ENCODE measurements at places on chromosomes 5 and 9.

GRCh38 chr9:20398536-20399338 is 223.6 kb downstream of the MLLT3 start:
- no peak for DNase-seq

DNA sequence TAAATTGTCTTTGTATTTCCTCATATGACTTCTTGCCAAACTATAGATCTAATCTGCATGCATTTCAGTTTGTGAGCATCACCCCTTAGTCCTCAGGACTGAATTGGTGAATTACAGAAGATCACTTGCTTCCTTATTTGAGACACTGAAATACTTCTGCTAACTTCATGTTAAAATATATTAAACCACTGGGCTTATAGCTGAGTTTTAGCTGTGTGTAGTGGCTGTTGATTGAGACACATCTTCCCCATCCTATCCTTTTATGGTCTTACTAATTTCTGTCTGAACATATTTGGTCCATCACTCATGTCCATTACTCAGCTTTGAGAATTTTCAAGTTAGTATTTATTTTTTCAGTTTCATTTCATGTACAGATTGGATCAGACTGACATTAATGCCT is 295.9 kb downstream of the PSAT1 start:
- DNase-seq: no peak

- no peak for DNase-seq
Measured at GRCh38 chr5:138349852-138350562, 2.5 kb upstream of the KDM3B start.

- no peak for DNase-seq
Measured at GRCh38 chr5:137073189-137073588, 425.9 kb downstream of the SPOCK1 start.

DNA sequence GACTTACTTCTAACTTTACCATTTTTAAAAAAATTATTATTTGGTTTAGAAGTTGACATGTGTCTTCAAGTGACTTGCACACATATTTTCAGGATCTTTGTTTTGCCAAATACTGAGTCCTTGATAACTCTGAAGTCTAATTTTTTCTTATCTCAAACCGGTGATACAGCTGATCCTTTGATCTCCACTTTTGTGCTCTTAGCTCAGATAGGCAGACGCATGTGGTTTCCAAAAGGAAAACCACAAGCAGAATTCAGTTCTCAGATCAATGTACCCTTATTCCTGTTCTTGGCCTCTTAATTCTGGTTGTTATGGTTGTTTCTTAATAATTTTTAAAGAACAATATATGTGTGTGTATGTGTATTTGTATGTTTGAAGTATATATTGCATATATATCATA is 238.3 kb upstream of the EDIL3 start:
- no peak for DNase-seq

DNA sequence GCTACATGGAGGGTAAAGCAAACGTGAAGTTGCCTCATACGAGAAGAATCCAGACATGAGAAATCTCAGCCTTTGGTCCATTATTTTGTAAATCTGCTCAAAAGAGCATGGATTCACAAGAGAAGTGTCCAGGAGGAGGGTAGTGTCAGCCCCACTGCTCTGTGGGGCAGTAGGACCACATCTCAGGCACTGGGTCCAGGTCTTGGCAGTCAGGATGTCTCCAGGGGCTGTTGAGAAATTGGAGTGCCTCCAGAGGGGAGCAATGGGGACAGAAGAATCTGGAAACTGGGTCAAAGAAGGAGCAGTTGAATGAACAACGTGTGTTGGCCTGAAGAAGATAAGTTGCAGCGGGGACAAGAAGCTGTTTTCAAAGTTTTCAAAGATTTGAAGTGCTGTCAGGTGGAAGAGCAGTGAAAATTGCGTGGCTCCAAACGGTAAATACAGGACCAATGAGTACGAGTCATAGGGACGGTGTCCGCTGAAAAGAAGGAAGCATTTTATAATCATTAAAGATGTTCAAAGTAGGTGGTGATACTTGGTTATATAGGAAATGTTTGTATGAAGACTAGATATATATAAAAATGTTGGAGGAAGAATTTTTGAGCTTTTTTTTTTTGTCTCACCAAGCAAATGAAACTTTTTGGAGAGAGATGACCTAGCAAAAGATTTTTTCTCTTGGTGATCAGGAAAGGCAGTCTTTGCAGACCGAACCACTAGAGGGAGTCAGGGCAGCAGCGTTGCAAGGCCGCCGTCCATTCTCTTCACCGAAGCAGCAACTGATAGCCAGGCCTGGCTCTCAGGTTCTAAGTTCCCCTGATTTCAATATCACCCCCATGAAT is 57.1 kb upstream of the ZBED3 start:
- no peak for DNase-seq

DNA sequence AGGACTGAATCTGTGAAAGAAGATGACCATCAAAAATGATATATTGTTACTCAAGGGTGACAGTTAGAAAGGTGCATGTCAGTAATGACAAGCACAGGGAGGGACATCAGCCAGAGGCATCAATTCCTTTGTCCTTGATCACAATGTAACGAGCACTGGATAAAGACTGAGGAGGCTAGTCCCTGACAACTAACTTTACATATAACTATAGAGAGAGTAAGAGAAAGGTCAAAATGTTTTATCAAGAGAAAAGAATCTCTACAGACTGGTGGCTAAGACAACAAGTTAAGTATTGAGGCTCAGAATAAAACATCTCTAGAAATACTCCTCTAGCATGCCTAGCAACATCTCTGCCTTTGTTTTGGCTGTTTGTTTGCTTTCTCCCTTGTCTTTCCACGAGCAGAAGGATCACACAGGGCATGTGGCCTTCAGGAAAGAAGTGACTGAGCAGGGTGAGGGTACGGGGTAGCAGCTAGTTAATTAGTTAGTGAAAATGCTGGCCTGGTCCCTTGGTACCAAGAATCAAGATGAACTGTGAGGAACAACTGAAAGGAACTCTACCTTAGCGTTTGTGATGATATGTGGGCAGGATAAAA is 724.1 kb upstream of the MEF2C start:
- no peak for DNase-seq

DNA sequence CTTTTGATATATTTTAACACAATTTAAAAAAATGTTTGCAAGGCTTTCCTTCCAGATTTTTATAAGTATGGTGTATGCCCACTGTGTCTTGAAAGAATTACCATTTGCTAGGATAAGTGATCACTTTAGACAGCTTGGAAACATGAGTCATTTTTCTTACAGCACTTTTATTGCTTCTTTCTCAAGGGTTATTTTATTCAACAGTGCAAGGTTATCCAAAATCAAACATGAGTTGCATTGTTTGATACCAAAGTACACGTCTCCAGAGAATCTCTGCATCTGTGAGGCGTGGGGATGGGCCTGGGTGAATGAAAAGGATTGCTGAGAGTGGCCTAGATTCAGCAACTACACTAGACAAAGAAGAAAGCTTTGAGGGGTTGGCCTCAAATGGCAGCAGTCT is 329.6 kb downstream of the ADAMTS6 start:
- no peak for DNase-seq
